Osteoblast (primary cell): ENCODE measurements at places on chromosomes 2 and 18. TPM values are rescaled to one million over a fixed set of nuclear protein-coding genes. Genes with fewer than 3 reads are reported as not detected.

- no peak for DNase-seq
These were observed 144.2 kb downstream of the SETBP1 start for GRCh38 chr18:44824884-44825283.

DNA sequence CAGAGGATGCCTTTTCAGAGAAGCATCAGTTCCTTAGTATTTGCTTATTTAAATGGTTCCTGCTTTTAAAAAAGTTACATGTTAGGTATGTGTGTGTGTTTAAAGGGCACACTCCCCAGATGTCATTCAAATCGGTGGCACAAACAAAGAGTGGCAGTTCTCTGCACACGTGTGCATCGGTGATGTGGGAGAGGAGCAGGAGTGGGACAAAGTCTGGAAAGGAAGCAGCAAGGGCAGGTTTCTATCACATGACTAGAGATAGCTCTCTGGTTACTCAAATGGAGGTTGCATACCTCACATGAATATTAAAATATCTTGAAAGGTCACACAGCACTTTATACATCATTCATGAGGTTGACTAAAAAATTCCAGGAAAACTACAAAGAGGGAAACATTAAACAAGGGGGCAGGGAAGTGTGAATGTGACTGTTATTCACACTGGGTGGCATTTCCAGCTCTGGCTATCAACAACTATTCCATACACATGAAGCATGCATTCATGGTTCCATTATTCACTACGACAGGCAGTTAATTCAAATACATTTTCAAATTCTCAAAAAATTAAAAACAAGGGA lies 64.7 kb downstream of the SEPTIN10 start:
- DNase-seq: no peak

DNA sequence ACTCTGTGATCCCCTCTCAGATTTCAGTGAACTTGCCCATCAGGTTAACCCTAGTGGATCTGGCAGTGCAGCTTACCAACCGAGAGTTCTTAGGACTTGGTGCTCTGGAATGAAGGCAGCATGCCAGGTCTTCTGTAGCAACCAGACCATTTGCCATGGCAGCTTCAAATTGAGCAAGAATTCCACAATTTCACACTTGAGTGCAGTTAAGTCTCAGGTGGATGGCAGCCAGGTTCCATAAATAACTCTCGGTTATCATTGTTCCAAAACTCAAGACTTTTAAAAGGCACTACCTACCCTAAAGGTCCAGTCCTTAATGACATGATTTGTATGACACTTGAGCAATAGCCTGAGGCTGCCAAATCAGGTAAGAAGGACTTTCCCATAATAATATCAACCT lies 48.1 kb downstream of the GALNT3 start:
- no peak for DNase-seq

DNA sequence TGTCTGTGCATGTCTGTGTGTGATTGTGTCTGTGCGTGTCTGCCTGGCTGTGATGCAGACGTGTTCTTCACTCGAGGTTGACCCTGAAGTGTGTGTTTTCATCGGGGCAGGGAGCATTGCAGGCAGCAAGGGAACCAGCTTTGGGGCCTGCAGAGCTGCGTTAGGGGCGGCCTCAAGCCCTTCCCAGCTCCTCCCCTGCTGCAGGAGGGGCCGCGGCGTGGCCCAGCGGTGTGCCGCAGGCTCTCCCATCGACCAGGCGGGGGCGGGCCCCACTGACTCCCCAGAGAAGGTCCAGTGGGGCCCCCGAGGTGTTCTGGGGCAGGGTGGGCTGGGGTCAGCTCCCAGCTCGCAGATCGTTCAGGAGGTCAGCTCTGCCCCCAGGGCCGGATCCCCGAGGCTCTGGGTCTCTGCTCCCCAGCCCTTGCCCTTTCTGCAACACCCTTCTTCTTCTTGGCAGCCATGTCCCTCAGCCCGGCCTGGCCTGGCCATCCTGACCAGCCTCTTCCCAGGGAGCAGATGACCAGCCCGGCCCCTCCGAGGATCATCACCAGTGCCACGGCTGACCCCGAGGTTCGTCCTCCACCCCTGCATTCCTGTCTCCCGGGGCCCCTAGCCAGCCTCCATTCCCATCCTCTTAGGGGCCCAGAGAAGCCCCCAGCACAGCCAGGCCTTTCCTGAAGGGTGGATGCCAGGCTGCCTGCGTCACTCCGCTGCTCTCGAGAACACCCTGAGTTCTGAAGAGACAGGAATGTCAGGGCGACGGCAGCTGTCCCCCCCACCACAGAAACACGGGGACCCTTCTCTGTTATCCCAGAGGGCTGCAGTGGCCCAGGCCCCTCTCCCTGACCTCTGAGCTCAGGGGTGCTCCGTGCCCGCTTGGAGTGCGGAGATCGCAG lies 11.1 kb upstream of the KLHL30 start:
- peak; percentile 99 for DNase-seq

GRCh38 chr2:10009271-10009810 lies 34.0 kb upstream of the KLF11 start:
- DNase-seq: peak; percentile 13

DNA sequence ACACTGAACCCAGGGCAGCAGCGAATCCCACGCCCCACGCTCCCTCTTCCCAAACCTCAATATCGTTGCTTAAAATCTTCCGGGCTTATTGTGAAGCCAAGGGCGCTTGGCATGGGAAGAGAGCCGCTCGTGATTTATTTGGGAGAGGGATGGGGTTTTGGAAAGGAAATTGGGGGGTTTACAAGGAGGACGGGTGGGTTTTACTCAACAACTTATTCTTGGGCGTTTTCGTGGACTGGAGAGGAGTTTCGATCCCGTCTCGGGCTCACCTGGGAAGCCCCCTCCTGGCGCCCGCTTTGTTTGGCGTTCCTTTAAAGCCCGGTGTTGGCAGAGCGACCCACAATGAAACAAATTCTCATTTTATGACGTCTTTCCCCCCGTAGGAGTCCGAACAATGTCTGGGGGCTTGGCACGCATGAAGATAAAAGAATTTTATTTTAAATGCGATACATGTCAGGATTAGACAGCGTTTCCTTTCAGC lies 135.3 kb downstream of the INSIG2 start:
- no peak for DNase-seq

DNA sequence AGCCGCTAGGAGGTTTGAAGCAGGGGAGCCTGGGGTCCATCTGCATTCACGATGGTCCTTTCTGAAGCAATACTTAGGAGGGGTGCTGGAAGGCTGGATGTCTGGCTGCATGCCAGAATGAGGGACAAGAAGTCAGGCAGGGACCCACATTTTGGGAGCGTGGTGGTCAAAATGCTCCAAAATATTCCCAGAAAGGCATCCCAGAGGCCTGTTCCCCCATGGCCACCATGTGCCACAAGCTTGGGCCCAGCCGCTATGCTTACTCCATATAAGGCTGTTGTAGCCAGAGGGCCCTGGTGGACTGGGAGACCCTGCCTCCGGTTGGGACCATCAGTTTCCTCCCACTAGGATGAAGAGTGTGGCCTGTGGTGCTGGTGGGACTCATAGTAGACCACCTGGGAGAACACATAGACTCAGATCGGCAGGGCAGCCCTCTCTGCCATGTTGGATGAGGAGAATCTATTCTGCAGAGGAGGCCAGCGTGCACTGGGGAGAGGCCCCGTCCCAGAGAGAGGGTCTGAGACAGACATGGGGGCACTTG lies 3.6 kb upstream of the PROM2 start:
- peak; percentile 71 for DNase-seq

DNA sequence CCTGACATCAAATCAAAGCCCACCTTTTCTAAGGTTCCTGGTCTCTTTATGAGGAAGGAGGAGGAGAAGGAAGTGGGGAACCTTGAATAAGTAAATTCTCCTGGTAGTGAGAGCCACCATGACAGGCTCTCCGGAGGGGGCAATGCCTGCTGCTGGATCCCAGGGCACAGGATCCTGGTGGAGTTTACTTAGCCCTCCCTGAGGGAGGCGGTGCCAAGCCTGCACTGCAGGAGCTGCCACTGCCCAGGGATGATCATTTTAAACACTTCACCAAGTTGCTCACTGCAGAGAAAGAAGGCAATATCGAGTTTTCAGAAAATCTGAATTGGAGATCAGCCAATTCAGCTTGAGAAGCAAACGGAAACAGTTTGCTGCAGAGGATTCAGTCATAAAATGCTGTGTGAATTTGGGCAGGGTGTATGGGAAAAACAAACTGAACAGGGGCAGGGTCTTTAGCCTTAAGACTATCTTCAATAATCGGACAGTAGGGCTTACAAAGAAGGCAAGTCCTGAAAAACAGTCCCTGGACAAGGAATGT lies 200.7 kb downstream of the RAD51AP2 start:
- no peak for DNase-seq

GRCh38 chr18:54303408-54303807 lies 34.1 kb downstream of the POLI start:
- no peak for DNase-seq

DNA sequence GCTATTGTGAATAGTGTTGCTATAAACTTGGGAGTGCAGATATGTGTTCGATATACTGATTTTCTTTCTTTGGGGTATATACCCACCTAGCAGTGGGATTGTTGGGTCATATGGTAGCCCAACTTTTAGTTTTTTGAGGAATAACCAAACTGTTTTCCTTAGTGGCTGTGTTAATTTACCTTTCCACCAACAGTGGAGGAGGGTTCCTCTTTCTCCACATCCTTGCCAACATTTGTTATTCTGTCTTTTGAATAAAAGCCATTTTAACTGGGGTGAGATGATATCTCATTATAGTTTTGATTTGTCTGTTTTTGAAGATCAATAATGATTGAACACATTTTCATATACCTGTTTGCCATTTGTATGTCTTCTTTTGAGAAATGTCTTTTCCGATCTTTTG lies 282.0 kb upstream of the SESTD1 start:
- DNase-seq: no peak

DNA sequence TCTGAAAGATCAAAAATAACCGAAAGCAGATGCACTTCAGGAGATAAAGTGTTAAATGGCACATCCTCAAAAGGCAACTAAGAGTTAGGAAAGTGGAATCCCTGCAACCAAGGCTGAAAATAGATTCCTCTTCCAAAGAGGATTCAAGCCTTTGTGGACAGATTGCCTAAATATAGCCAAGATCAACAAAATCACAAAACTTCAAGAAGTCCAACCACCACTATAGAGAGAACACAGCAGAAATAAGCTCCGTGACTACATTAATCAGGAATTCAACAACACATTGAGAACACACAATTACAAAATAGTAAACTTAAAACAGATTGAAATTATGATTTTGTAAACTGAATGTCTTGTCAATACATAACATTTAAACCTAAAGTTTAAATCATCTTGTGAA lies 165.7 kb downstream of the LNPK start:
- no peak for DNase-seq

- no peak for DNase-seq
These were observed 119.1 kb downstream of the LRATD1 start for GRCh38 chr2:14751581-14751980.

GRCh38 chr2:106695919-106696318 lies 190.0 kb downstream of the ST6GAL2 start:
- no peak for DNase-seq

- DNase-seq: peak; percentile 19
These were observed 8.7 kb upstream of the HTR2B start for GRCh38 chr2:231133365-231134099.

GRCh38 chr2:24174851-24175277 lies at the start of gene FAM228A:
TSS of gene FAM228A (plus strand) at chr2:24175053. CDS start at chr2:24175481, 428 bp downstream.
- DNase-seq: no peak

DNA sequence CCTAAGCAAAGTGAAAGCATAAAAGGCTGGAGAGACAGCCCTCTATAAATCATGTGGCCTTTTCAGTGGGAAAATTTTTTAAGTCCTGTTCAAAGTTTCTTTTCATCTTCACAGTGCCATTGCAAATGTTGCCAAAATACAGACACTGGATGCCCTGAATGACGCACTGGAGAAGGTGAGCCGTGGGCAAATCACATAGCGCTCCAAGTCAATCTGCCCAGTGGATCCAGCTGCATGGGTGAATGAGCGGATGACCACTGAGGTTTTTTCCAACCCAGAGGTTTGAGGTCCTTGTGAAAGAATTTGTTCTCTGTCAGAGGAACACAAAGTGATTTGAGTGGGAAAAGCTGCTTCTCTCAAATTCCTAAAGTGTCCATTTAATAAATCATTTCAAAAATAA lies 11.8 kb downstream of the DAPL1 start:
- no peak for DNase-seq

- DNase-seq: peak; percentile 38
These were observed 734 bp downstream of the KCNG2 start for GRCh38 chr18:79798346-79798998.

DNA sequence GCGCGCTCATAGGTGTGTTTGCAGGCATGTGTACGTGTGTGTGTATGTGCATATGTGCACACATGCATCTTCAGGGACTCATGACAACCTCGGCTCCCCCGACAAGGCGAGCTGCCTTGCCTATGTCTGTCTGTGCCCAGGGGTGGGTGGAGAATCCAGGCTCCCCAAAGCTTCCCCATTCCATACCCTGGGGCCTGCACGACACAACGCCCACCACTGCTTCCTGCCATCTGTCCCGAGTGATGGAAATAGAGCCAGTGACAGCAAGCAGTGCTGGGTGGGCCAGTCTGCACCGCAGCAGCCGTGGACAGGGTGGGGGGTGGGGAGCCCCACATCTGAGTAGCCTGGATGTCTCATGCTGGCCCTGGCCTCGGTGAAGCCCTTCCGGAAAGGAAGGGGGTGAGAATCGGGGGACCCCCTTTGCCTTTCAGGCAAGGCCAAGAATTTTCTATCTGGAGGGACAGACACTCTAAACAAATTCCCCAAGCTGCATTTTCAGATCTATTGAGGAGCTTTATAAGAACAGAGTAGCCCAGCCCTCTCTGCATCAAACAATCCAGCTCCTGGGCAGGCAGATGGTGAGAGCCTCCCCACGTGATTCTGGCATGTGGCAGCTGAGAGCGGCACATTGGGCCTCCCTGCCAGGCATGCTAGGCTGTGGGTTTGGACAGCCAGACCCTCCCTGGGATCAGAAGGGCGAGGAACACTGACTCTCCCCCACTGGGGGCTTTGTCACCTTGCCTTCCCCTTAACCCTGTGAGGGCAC lies 4.9 kb downstream of the KCNIP3 start:
- no peak for DNase-seq

DNA sequence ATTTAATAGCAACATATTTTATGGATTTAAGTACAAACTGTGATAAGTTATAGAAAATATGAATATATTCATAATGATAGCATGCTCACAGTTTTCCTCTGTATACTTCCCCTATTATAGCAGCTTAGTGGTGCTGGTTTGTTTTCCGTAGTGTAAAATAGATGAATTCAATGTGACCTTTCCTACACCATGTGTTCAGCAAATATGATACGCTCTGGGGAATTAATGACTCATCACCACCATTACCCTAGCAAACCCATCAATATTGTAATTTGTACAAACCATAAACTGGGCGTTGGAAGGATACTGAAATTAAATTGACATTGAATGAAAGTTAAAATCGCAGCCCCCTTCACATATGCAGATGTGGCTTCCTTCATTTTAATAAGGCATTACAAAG lies 58.7 kb upstream of the CDH19 start:
- no peak for DNase-seq

MAP2 gene
- 2.1 and 2.2 TPM in 2 replicates for total RNA-seq

NLRC4 gene
- not detected in 2 replicates for total RNA-seq

DNAJB2 gene
- total RNA-seq: 33.3 and 41.3 TPM in 2 replicates

PRKAG3 gene
- total RNA-seq: under 0.01 and 0.29 TPM in 2 replicates

CNDP1 gene
- total RNA-seq: not detected in 2 replicates

GAD1 gene
- total RNA-seq: 0.36 and 0.59 TPM in 2 replicates

PROC gene
- total RNA-seq: 0.29 TPM in 1 of 2 replicates, not detected in the other

PAX8 gene
- total RNA-seq: 1.8 and 2.9 TPM in 2 replicates

RAB6C gene
- total RNA-seq: not detected in 2 replicates
